ENCODE measurements at places on chromosomes 6 and 20.

DNA sequence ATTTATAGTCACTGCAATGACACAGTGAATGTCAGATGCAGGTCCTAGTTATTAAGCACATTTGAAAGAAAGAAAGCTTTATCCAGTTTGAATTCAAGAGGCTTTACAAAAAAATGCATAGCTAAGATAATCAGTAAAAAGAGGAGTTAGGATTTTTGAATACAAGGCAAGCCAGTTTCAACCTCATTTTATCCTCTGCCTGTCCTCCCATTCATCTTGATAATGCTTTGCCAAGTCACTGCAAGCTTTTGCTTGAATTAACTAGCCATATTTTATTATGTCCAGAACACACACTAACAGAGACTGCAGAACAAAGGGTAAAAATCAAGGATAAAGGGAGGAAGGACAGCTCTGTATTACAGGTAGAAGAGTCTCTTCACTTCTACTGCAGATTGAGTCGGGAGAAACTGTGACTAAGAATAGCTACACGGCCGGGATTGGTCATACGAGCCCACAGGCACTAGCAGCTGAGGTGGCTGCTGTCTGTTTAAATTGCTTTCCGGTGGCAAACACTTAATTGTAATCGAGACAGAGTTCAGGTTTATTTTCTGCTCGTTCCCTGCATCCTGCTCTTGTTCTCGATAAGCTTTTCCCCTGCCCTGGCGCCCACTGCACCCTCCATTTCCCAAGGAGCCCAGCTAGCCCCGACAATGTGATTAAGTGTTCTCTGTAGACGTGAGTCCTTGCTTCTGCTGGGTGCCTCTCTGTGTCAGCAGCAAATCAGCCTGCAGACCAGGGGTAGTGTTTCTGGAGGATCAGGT lies 30.5 kb upstream of the AKAP12 start:
- DNase-seq, result no peak

DNA sequence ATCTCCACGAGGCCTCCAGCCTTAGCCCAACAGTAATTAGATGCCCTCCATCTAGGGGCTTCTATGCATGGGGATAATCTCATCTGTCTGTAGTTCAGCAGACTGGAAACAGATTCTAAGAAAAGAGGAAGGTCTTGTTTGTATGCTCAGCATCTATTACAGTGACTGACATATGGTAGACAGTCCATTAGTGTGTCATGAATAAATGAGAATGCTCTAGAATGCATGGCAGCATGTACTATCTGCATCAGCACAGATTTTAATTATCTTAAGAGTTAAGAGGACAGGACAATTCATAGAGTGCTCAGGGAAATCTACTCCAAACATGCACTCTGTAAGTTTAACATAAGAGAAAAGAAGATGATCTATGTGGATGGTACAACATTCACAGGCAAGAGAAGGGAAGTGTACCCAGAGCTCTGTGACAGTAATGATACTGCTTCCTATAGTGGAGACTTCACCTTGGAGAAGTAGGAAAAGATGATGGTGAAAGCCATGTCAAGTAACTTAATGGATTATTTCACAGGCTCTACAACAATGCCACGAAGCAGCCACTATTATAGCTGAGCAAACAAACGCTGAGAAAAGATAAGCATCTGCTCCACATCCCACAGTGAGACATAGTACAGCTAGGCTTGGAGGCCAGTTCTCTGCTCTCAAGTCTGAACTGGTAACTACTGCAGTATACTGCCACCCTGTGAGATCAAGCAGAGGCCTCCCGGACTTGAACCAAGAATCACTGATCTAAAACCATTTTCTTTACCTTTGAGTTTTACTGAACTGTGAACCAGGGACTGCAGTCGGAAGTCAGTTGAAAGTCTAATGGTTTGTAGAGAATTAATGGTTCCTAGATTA lies 309.2 kb upstream of the SPTLC3 start:
- DNase-seq, result no peak

DNA sequence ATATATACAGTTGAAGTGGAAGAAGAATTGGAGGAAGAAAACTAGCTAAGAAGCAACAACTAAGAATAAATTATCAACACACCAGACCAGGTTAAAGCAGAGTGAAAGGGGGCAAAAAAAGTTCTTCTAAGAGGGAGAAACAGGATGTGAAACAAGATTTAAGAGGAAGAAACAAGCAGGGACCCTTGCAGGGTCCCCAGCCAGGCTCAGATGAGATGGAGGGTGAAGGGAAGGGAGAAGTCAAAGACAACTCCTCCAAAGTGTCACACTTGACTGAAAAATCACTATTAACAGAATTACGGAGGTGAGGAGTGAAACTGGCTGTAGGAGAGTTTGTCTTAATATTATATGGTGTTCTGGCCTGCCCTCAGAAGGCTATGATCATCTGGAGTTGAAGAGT lies 65.4 kb downstream of the MTFR2 start:
- no peak for DNase-seq

DNA sequence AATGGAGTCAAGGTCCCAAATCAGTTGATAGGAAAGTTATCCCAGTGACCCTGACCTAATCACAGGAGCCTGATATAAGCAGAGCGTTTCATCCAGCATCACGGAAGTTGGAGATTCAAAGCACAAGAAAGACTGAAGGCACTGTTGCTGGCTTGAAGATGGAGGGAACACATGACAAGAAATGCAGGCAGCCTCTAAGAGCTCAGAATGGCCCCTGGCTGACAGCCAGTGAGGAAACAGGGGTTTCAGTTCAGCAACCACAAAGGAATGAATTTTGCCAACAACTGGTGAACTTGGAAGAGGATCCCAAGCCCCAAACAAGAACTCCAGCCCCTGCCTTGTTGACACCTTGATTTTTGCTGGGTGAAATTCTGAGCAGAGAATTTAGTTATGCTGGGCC lies 778.5 kb downstream of the MAFB start:
- DNase-seq, result no peak

DNA sequence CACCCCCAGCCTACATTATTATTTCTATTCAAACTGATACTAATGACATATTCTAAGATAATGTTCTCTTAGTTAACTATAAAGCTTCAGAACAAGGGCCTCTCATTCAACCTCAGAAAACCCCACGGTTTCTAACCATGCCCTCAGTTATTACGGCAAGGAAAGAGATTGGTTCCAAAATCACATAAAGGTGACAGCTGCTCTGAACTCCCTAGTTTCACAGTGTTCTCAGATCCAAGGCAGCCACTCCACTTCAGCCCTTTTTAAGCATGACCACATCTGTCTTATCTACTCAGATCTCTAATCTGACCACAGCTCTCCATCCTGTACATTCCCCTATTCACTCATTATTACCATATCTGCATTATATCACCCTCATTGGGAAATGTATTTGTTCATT lies 98.8 kb upstream of the CEP85L start:
- no peak for DNase-seq

DNA sequence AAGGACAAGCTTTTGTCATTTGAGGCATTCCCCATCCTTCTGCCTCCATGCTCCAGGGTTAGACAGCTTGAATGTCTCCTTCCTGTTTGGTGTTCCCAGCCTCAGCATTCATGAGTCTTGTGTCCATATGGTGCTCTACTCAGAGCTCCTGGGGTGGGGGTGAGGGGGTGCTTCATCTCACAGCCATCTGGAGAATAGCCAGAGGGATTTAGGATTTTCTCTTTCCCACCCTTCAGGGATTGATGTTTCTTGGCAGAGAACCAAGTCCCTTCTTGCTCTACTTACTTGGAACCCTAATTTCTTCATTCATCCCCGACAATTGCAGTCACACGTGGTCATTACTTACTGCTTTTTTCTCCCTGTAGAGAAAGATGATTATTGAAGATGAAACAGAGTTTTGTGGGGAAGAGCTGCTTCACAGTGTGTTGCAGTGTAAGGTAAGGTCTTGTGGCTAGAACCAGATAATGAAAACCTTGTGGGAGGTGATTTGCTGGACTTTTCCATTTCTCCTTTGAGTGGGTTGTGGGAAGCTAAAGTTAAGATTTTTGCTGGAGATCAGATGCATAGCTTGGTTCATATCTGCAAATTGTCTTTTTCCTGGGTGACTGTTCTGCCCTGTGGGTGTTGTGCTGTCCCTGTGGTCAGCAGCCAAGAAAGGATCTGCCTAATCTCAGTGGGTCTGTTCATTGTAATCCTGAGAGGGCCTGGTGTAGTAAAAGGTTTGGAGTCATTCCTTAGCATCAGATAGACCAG lies 18.6 kb downstream of the CMTR1 start:
- no peak for DNase-seq

DNA sequence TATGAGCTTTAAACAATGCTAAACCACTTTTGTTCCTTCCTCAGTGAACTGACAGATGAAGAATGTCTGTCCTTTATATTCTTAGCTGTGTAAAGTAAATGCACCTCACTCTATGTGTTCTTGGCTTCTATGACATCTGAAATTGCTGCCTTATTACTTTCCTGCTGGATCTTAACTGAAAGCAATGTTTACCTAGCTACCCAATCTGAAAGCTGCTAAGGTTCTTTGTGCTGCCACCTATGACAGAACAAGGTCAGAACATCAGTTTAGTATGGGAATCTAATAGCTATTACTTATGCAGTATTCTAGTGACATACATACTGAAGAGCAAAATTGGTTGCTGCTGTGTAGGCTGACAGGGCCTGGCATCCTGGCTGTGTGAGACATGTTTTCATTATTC lies 444.1 kb downstream of the KHDRBS2 start:
- no peak for DNase-seq

GRCh38 chr6:49890988-49891387 lies 24.7 kb upstream of the CRISP1 start:
- no peak for DNase-seq

GRCh38 chr6:168990019-168990751 lies 263.5 kb downstream of the THBS2 start:
- no peak for DNase-seq

- no peak for DNase-seq
These were observed 81.8 kb downstream of the NFATC2 start for GRCh38 chr20:51460569-51461265.

DNA sequence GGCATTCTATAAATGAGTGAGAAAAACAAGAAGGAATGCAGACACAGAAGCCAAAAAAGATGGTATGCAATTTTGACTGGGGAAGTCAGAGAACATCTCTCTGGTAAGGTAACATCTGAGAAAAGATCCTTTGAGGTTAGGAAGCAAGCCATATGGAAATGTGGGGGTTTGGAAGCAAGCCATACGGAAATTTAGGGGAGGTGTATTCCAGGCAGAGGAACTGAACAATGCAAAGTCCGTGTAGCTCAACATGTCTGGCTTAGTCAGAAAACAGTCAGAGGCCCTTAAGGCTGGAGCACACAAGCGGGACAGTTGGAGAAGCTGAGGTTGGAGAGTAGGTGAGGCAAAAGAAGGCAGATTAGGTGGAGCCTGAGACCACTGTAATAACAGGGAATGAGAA lies 35.3 kb downstream of the RALGAPA2 start:
- no peak for DNase-seq

DNA sequence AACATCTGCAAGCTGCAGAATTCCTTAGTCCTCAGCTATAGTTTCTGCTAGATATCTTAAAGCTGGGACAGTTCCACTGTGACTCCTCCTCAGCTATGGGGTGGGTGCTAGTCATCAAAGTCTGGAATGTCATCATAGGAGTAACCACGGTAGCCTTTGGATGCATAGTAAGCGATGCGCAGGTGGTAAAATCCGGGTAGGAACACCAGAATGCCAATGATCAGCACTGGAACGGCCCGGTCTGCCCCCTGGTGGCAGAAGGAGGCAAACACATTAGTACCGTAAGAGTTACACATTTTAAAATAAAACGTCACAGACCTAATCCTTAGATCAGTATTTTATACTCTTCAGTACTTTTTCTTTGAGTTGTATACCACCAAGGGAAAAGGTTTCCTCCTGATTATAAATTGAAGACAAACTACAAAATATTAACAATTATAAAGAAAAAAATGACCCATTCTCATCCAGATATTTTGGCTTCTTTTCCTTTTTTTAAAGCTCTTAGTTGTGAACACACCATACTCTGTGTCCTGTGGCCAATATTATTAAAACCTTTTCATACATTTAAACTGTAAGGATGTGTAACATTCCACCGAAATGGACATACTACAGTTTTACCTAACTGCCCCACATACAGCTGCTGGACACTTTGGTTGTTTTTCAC lies 18.9 kb downstream of the PCNA start:
- peak; percentile 22 for DNase-seq

- no peak for DNase-seq
These were observed 53.7 kb downstream of the JARID2 start for GRCh38 chr6:15299430-15300131.

GRCh38 chr20:40811660-40812414 lies 122.8 kb upstream of the MAFB start:
- no peak for DNase-seq

DNA sequence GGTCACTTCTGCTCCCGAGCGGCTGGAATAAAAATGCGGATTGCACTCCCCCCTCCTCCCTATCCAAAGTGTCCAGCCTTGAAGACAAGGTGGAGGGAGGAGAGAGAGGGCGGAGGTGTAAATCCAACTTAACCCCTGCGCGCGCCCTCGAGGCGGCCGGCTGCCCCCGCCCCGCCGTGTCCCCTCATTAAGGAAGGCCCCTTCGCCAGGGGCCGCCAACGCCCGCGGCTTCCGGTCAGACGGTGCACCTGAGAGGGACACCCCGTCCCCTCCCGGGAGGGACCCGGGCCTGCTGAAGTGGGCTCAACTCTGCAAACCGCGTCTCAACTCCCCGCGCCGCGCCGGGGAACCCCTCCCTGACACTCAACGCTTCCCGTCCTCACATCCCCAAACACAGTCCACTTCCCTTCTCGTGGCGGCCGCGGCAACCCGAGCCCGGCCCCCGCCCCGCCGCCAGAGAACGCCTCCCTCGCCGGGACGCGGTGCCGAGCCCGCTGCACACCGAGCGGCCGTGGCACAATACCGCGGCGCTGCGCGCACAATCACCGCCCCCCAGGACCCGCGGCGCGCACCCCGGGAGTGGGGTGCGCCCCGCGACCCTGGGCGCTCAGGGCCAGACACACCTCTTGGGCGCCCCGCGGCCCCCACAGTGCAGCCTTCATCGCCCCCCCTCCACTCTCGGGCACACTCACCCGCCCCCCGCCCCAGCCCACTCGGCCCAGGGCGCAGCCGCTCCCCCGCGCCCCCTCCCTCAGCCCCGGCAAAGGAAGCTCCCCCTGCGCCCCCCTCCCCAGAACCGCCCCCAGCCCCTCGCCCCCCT lies 102.5 kb downstream of the NOL4L start:
- no peak for DNase-seq

- DNase-seq, result no peak
These were observed 161.6 kb upstream of the TNFAIP3 start for GRCh38 chr6:137705160-137706082.

Measured in hypothalamus (tissue), 51 donors.